Omental fat pad (tissue), 4 donors: ENCODE measurements at places on chromosomes 12 and 14. TPM values are rescaled to one million over a fixed set of nuclear protein-coding genes. Genes with fewer than 3 reads are reported as not detected.

GRCh38 chr12:22662356-22662755, 37.4 kb downstream of the ETNK1 start:
- DNase-seq, result no peak

GRCh38 chr14:57918791-57919190, 52.9 kb upstream of the SLC35F4 start:
- DNase-seq, result no peak

GRCh38 chr14:75566321-75566720, 12.1 kb upstream of the FLVCR2 start:
- no peak for DNase-seq

The MUCL1 gene
- total RNA-seq, result not detected

The LTBR gene
- 149 TPM for total RNA-seq
